ENCODE measurements at places on chromosomes 6 and 20.

DNA sequence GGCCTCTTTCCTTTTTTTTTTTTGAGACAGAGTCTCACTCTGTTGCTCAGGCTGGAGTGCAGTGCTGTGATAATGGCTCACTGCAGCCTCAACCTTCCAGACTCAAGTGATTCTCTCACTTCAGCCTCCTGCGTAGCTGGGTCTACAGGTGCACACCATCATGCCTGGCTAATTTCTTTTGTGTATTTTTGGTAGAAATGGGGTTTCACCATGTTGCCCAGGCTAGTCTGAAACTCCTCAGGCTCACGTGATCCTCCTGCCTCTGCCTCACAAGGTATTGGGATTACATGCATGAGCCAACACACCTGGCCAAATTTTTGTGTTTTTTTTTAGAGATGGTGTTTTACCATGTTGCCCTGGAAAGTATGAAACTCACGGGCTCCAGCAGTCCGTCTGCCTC, 29.3 kb downstream of the SRC start:
- DNase-seq: no peak

DNA sequence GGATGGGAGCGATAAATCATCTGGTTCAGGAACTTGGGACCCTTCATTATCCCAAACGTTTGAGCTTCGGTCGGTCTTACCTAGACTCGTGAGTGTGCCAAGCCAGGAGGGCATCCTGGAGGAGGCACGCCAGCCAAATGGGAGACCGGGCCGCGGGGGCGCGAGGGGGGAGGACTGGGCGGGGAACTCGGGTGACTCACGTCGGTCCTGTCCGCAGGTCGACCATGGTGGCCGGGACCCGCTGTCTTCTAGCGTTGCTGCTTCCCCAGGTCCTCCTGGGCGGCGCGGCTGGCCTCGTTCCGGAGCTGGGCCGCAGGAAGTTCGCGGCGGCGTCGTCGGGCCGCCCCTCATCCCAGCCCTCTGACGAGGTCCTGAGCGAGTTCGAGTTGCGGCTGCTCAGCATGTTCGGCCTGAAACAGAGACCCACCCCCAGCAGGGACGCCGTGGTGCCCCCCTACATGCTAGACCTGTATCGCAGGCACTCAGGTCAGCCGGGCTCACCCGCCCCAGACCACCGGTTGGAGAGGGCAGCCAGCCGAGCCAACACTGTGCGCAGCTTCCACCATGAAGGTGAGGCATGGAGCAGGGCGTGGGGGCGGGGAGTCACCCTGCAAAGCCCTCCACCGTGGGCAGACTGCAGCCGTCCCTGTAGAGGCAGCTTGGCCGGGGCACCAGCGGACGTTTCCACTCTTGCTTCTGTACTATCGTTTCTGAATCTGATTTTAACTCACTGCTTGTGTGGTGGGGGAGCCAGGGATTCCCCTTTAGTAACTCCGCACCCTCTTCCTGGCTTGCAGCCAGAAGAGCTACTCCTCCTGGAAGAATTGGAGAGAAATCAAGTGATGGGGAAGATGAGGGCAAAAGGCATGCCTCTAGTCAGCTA, 2.7 kb downstream of the BMP2 start:
- no peak for DNase-seq

DNA sequence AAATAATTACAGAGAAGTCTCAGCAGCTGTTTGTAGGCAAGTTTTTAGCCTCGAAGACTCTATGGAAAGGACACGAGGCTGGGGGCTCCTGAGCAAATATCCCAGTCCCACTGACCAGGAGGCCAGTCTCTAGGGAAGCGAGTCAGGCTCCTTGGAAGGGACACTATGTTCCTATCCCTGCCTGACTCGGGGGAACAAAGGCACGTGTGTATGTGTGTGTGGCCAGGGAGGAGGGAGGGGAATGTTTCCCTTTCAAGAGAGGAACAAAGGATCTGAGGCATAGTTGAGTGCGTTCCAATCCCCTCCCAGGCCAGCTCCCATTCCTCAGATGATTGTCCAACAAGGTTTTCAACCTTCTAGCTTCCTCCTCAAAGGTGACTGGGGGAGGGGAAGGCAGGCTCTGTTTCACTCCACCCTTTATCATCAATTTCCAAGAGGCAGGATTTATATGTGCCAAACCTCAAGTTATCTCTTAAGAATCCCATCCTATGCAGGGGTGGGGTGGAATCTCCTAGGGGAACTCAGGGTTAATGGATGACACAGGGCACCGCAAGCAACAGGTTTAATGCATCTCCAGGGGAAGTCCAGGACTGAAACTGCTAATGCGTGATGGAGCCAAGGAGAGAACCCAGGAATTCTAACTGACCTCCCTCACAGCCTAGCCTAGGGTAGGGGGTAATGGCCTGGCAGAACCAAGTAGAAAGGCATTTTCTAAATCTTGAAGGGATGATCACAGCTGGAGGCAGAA, 9.9 kb downstream of the BCL2L1 start:
- DNase-seq: peak; percentile 46

- no peak for DNase-seq
Observed at GRCh38 chr6:137102851-137103492, 58.2 kb upstream of the IL20RA start.

GRCh38 chr20:45852326-45852725, 4.9 kb downstream of the ACOT8 start:
- no peak for DNase-seq

GRCh38 chr20:36919715-36920333, 31.7 kb downstream of the SAMHD1 start:
- DNase-seq: no peak

DNA sequence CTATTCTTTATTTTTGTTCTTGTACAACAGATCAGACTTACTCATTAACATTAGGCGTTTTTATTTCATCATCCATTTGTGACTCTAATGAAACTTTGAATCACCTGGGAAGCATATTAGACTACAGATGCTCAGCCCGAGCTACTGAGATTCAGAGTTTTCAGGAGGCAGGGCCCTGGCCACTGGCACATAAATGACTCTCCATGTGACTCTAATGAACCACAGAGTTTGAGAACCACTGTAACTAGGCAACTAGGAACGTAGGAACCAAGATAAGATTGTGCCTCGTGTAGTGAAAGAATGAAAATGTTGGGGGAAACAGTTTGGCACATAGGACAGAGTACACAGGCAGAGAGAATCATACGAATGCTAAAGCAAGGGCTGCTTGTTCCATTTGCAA, 405.9 kb upstream of the BTBD3 start:
- no peak for DNase-seq

GRCh38 chr6:162713974-162714780, 13.4 kb downstream of the PRKN start:
- DNase-seq: no peak

DNA sequence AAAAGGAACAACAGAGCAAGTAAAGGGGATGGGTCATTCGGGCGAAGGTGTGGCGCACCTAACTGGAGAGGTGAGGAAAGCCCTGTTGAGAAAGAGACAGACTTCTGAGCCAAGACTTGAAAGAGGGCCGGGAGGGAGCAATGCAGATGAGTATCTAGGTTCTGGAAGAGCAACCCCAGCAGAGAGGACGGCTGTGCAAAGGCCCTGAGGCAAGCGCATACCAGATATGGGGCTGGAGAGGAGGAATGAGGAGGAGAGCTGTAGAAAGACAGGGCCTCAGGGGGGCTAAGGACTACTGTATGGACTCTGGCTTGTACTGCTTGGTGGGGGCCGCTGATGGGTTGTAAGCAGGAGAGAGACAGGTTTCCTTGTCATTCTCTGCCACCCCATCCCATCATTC, 21.9 kb downstream of the TRERF1 start:
- no peak for DNase-seq

- DNase-seq: no peak
Observed at GRCh38 chr6:142570221-142570671, 268.4 kb downstream of the ADGRG6 start.

DNA sequence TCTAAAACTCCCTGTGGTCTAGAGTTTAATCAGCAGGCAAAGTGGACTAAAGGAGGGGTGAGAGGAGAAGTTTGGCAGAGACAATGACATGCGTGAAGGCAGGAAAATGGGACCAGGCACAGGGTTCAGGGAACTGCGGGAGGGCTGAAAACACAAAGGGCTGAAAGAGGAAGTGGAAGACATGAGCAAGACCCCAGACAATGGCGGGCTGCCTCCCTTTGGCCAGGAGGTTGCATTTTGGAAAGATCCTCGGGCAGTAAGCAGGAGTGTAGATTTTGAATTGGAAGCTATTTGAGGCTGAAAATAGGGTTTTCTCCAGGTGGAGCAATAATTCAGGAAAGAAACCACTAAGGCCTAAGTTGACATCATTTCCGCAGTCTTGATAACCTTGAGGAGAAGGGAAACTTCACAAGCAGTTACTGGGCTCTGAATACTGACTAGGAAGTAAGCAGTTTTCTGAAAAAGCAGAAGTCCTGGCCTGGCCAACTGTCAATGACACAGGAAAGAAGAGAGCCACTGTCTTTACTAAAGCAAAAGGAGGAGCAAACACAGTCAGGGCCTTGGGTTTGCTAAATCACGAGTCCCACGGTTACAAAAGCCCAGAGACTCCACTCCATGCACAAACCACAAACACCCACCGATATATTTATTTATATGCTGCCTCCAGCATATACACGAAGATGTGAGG, 3.4 kb downstream of the LY86 start:
- peak; percentile 36 for DNase-seq

DNA sequence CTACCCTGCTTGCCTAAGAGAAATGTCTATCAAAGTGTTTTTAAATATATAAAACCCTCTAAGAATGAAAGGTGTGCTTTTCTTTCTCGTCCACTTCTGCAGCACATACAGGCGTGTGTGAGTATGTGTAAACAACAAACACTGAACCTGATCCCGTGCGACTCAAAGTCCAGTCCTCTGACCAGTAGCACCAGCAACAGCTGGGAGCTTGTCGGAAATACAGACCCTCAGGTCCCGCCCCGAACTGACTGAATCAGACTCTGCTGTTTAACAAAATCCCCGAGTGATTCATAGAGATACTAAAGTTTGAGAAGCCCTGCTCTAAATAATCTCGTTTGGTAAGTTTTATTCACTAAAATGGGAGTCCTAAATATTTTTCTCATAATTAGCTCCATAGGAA, 208.0 kb upstream of the KCNQ5 start:
- DNase-seq: no peak

GRCh38 chr6:2133716-2134310, 111.6 kb downstream of the GMDS start:
- no peak for DNase-seq

DNA sequence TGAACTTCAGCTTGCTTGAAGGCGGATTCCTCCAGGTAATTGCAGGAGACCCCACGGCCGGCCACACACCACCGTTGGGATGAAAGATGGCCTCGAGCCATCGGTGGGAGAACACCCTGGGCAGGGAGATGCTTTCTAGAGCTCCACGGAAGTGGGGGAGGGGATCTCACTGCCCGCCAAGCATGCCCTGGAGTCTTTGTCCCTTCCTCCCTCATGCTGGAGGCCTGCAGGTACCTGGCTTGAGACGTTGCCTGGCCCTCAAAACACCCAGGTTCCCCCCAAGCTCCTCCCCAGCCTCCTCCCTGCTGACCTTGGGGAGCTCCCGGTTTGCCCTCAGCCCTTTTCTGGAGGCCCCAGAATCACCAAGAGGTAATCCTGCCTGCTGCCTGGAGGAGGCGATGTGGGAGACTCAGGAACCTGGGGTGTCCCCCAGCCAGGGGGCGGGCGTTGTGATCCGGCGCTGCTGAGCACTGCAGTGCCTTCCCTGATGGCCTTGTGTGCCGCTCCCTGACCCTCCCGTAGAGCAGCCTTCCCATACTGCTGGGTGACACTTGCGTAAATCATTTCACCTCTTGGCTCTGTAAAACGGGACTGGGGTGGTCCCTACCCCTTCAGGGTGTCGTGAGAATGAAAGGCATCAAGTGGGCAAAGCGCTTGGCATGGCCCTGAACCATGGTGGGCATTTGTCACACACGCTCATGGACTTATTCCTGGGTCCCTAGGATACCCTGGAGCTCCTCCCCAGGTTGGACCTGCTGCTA, 91.4 kb downstream of the CEBPB start:
- no peak for DNase-seq

DNA sequence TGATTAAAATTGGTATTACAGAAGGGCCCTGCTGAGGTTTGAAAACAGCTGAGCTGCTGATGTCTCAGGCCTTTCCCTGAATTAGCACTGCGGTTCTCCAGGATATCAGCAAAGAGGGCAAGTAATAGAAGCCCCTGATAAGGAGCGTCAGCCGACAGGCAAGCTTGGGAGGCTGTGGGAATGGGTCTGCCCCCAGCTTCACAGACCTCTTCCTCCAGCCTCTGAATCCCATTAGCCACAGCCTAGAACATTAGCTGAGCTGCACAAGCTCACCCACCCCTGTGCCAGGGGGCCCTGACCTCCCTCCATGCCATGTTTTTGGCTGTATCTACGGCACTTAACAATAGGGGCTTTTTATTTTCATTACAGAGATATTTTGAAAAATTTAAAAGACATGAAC, 59.9 kb downstream of the VAPB start:
- no peak for DNase-seq

- no peak for DNase-seq
Observed at GRCh38 chr6:34047913-34048867, 97.7 kb downstream of the GRM4 start.

DNA sequence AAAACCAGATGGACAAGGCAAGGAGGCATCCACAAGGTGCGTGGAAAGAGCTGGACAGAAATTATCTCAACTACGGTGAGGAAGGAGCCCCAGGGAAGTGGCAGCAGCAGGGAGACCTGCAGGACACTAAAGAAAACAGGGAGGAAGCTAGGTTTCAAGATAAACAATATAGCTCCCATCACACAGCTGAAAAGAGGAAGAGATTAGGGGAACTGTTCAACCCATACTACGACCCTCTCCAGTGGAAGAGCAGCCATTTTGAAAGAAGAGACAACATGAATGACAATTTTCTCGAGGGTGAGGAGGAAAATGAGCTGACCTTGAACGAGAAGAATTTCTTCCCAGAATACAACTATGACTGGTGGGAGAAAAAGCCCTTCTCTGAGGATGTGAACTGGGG, 26.8 kb downstream of the TRMT6 start:
- DNase-seq: no peak

Measured in hypothalamus (tissue), 51 donors.